ENCODE measurements at places on chromosomes 13 and 19. TPM values are rescaled to one million over a fixed set of nuclear protein-coding genes. Genes with fewer than 3 reads are reported as not detected.

- H3K27me3 ChIP-seq, result peaks cover 42% of the 10 kb centered on the region
- H3K27ac ChIP-seq, result no peak overlapping the region
- peak; percentile 22 for DNase-seq
- H3K36me3 ChIP-seq, result no peaks in the 10 kb centered on the region
- H3K4me1 ChIP-seq, result peaks cover 8% of the 10 kb centered on the region
These were observed 951 bp upstream of the MTUS2 start for GRCh38 chr13:28819046-28819730.

GRCh38 chr19:7961920-7962626, 18.6 kb upstream of the TIMM44 start:
- H3K36me3 ChIP-seq, result peaks cover 84% of the 10 kb centered on the region
- H3K27me3 ChIP-seq, result no peaks in the 10 kb centered on the region
- no peak overlapping the region for H3K27ac ChIP-seq
- no peak for DNase-seq
- H3K4me3 ChIP-seq, result no peak overlapping the region
- H3K4me1 ChIP-seq, result no peaks in the 10 kb centered on the region

- H3K27ac ChIP-seq, result peak overlapping the region; percentile 55
- peaks cover 56% of the 10 kb centered on the region for H3K36me3 ChIP-seq
- H3K4me1 ChIP-seq, result peaks cover 39% of the 10 kb centered on the region
- peaks cover 6% of the 10 kb centered on the region for H3K27me3 ChIP-seq
- H3K4me3 ChIP-seq, result peak overlapping the region; percentile 5
These were observed 5.9 kb downstream of the NOTCH3 start for GRCh38 chr19:15194938-15195337.

- no peak overlapping the region for H3K27ac ChIP-seq
- no peaks in the 10 kb centered on the region for H3K36me3 ChIP-seq
- no peak for DNase-seq
- no peaks in the 10 kb centered on the region for H3K27me3 ChIP-seq
- H3K4me1 ChIP-seq, result no peaks in the 10 kb centered on the region
These were observed 9.6 kb downstream of the KLK5 start for GRCh38 chr19:50943074-50943828.

DNA sequence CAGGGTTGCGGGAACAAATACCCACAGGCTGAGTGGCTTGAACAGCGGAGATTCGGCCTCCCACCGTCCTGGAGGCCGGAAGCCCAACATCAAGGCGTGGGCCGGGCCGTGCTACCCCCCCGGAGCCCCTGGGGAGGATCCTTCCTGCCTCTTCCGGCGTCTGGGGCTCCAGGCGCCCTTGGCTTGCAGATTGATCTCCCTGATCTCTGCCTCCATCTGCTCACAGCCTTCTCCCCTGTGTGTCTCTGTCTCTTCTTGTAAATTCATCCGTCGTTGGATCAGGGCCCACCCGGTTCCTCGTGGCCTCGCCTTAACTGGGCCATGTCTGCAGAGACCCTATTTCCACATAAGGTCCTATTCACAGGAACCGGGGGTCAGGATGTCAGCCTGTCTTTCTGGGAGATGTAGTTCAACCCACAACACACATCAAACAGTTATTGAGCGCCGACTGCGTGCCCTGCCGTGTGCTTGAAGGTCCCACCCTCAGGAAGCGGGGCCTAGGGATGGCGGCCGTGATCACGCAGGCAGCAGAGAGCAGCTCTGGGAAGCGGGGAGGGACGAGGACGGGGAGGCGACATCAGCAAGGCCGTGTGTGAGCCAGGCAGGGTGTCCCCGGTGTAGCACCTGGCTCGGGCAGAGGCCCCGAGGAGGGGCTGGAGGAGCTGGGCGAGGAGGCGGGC, 21.3 kb downstream of the HCN2 start:
- H3K4me1 ChIP-seq, result peaks cover 26% of the 10 kb centered on the region
- peak; percentile 64 for DNase-seq
- H3K27ac ChIP-seq, result no peak overlapping the region
- peaks cover 13% of the 10 kb centered on the region for H3K27me3 ChIP-seq
- no peak overlapping the region for H3K4me3 ChIP-seq
- no peaks in the 10 kb centered on the region for H3K36me3 ChIP-seq

DNA sequence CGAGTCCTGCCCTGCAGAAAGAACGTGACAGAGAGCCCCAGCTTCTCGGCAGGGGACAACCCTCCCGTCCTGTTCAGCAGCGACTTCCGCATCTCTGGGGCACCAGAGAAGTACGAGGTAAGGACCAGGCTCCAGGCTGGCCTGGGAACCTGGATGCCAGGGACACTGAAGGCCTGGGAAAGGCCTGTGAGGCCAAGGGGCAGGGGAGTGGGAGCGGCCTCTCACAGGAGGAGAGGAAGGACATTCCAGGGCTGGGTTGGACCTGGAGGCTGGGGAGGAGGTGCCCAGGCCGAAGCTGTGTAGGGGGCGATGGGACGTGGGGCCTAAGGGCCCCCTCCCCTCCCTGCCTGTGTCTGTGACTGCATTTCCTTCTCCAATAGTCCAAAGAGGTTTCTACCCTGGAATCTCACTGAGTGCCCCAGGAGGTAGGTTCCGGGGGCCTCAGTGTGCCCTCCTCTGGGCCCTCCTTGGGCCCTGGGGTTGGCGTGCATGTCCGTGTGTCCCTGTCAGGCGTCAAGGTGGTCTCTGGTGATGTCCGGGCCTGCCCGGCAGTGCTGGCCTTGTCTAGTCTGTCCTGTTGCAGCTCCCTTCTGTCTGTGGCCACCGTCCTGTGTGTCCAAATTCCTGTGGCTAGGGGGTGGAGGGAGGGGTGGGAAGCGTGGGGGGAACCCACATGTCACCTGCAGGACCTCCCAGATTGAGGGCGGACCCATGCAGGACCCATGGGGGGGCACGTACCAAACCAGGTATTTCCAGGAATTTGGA, 16.9 kb upstream of the CD22 start:
- H3K27ac ChIP-seq, result no peak overlapping the region
- no peak overlapping the region for H3K4me3 ChIP-seq
- no peaks in the 10 kb centered on the region for H3K27me3 ChIP-seq
- no peaks in the 10 kb centered on the region for H3K36me3 ChIP-seq
- peaks cover 23% of the 10 kb centered on the region for H3K4me1 ChIP-seq

DNA sequence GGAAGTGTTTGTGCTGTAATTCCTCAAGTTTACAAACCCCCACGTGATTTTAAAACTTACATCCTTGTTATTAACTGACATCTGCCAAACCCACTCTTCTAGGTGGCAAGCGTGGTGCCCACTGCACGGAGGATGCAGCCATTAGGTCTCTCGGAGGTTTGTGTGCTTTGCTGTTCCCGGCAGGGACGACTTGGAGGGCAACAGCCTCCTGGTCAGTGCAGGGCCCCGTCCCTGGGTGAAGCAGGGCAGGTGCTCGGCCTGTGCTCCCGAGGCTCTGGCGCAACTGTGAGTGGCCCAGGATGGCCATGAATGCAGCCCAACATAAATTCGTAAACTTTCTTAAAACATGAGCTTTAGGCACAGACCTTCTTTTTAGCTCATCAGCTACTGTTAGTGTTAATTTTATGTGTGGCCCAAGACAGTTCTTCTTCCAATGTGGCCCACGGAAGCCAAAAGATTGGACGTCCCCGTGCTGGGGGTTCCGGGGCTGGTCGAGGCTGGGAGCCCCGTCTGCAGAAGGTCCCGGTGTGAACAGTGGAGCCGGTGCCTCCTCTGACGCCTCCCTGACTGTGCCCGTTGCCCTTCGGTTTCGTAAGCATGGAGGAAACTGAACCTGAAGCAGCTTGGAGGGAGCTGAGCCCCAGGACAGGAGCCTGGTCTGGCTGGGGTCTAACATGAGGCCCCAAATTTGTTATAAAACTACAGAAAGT, 11.9 kb downstream of the GAS6 start:
- H3K4me3 ChIP-seq, result no peak overlapping the region
- H3K36me3 ChIP-seq, result peaks cover 1% of the 10 kb centered on the region
- no peak overlapping the region for H3K27ac ChIP-seq
- DNase-seq, result no peak
- H3K27me3 ChIP-seq, result no peaks in the 10 kb centered on the region

DNA sequence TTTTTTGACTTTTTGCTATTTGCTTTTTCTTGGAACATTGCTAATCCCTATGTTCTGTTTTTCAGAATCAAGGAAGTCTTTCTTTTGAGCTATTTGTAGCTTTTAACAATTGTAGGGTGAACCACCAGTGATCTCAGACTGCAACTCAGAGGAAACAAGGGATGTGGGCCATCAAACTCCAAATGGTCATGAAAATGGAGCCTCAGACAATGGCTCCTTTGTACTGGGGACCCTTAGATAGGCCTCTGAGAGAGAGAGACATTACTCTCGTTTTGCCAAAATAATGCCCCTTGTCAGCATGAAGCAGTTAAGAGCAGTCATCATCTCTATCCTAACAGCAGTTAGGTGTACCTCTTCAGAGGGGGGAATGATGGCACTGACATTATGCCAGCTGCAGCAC, 56.4 kb upstream of the GJB6 start:
- H3K27me3 ChIP-seq, result no peaks in the 10 kb centered on the region
- no peaks in the 10 kb centered on the region for H3K36me3 ChIP-seq

GRCh38 chr13:97352815-97353214, 81.2 kb upstream of the RAP2A start:
- no peak overlapping the region for H3K4me3 ChIP-seq
- H3K27me3 ChIP-seq, result no peaks in the 10 kb centered on the region
- DNase-seq, result no peak

DNA sequence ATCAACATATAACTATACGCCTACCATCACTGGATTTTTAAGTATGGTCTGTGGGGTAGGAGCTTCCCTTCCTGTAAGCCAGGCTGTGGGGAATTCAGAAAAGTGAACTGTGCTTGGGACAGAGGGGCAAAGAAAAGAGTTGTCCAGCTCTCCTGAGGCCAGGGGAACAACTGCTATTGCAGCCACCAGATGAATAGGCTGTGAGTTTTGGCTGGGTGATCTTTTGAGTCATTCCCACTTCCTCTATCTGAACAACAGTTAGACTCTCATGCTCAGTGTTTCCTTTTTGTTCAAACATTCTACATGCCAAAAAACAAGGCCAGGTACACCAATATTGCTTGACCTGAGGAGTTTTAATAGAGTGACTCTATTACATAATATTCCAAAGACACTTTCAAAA, 426.2 kb upstream of the DACH1 start:
- no peak overlapping the region for H3K27ac ChIP-seq
- H3K27me3 ChIP-seq, result no peaks in the 10 kb centered on the region
- no peaks in the 10 kb centered on the region for H3K4me1 ChIP-seq
- H3K4me3 ChIP-seq, result no peak overlapping the region
- H3K36me3 ChIP-seq, result no peaks in the 10 kb centered on the region

DNA sequence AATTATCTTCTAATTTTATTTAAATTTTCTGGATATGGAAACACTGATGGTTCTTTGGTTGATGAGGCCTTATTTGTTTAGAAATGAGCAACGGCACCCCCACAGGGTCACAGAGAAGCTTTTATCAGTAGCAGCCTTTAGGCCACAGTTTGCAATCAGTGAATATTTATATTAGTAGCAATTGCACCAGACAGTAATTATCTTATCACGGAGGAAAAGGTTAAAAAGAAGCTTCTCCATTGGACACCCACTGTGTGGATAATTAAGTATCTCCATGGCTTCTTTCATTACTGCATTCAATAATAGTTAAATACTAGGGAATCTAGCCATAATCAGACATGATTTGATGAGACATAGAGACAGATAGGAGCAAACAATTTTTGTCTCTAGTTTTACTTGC, 2099.2 kb upstream of the PCDH20 start:
- no peak for DNase-seq
- no peak overlapping the region for H3K4me3 ChIP-seq
- no peak overlapping the region for H3K27ac ChIP-seq
- no peaks in the 10 kb centered on the region for H3K4me1 ChIP-seq

GRCh38 chr13:45433381-45433790, 15.2 kb upstream of the SLC25A30 start:
- DNase-seq, result no peak
- no peak overlapping the region for H3K4me3 ChIP-seq
- H3K36me3 ChIP-seq, result no peaks in the 10 kb centered on the region
- H3K27me3 ChIP-seq, result no peaks in the 10 kb centered on the region
- no peak overlapping the region for H3K27ac ChIP-seq

RNF17 gene
- not detected for polyA plus RNA-seq

ELAVL3 gene
- not detected for polyA plus RNA-seq
